ENCODE measurements at places on chromosomes 13 and 19.
A peak's percentile ranks its signal among the peaks of the same experiment; 100 is the strongest.

- peak; percentile 33 for DNase-seq
Measured at GRCh38 chr13:39105110-39105509, 66.9 kb downstream of the NHLRC3 start.

DNA sequence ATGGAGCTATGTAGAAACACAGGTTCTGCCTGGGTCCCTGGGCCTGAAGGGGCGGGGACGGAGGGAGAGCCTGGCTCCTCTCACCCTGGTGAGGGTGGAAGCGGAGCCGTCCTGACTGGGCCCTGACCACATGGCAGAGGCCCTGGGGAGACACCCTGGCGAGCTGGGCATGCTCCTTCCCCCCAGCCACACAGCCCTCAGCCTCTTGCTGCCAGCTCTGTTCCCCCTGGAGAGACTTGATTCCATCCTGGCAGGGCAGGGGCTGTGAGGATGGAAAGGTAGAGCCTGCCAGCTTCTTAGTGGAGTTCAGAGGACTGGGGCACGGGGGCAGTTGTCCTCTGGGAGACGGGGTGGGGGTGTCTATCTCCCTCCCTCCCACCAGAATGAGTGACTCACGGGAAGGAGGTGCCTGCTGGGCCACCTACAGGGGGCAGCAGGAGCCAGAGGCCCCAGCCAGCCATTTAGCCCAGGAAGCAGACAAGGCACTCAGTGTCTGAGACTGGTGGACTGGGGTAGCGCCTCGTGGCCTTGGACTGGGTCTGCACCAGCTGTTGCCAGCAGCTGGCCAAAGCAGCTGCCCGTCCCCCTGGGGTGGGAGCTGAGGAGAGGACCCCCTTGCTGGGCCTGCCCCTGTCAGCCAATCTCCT, 22.8 kb upstream of the RNF17 start:
- DNase-seq: no peak

GRCh38 chr13:111460548-111461444, 140.4 kb downstream of the TEX29 start:
- DNase-seq: peak; percentile 67

DNA sequence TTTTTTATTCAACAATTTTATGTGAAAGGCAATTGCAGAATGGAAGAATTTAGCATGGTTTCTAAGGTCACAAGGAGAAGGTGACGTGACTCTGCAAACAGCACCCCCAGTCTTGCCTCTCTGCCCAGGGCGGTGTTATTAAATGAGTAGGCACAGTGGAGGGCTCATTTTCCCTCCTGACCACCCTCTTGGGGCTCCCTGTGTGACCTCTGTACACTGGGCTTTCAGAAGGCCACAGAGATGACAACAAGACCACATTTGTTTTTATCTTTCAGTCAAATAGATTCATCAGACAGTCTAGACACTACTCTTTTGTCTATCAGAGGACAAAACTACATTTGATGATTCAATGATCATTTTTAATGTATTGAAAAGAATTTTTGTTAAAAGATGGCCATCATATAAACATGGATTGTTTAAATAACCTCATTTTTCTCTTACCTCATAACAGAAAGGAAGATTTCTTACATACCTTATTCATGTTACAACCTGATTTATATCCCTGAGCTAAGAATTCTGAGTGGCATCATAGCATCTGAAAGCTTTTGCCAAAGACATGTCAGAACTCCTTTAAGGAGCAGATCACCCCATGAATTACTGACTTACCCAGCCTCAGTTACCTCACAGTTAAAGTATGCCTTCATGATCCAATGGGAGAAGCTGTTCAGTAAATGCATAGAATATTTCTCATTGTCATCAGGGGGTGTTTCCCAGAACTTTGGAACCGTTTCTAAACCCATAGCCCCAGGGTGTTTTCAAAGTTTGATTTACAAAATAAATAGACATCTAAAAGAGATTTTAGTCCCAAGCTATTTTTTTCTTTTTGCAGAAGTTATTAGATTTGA, 184.0 kb upstream of the RFC3 start:
- peak; percentile 48 for DNase-seq

- no peak for DNase-seq
Measured at GRCh38 chr13:76654263-76654662, 231.9 kb downstream of the KCTD12 start.

DNA sequence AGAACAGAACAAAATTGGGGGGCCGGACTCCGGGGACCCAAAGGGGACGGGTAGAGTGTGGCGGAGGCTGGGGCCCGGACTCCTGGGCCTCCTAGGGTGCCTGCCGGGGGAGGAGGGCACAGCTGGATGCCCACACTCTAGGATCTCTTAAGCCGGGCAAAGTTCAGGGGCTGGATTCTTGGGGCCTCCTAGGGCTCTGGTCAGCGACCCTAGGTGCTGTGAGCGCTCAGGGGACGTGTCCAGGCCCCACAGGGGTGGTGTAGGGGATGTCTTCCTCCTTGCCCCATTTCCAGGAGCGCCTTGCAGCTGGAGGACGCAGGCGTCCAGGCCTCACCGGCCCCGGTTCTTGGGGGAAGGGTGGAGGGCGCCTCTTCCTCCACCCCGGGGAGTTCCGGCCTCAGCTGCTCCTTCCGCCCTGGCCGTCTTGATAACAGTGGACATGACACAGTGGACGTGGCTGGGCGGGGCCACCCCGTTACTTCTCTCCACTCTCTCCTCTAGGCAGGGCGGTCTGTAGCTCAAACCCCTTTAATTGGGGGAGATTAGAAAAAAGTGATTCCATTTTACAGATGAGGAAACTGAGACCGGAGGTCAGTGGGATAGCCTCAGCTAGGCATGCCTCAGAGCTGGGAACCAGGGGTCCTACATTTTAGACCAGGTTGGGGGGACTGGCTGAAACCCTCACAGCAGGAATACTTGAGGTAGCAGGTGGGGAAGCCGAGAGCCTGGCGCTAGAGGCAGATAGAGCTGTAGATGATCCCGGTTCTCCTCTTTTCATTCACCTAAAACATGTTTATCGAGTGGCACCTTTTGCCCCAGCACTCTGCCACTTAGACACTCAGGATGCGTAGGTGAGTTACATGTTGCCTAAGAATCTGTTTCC, 705 bp downstream of the STXBP2 start:
- DNase-seq: peak; percentile 33

DNA sequence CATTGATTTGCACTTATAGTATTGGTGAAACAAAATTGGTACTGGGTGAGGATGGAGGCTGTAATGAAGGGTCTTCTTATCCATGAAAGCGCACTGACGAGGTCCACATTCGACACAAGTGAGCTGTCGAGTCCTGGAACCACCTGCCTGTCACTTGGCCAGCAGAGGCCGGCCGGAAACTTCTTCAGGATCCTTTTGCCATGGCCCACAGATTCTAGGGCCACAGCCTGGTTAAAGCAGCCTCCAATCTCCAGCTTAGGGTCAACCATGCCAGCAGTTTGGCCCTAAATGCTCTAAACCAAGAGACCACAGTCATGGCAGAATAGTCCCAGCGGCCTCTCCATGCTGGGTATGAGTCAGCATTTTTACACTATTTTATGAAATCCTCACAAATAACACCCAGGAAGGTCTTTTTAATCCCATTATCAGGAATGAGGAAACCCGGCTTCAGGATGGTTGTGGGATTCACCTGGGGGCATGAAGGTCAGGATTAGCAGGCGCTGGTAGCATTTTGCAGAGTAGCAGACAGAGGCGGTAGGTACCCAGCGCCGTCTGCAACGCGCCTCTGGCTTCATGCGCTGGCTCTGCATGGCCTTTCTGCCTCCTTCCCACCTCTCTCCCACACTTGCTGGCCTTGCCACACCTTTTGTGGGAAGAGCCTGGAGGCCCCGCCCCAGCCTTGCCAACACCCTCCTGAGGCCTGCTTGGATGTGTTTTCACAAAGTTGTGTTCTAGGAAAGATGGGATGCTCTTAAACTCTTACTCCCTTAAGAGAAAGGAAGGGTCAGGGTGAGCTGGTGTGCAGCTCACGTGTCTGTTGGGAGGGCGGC, 15.2 kb downstream of the GAS6 start:
- DNase-seq: no peak

GRCh38 chr13:40287428-40287827, 379.0 kb downstream of the FOXO1 start:
- no peak for DNase-seq

DNA sequence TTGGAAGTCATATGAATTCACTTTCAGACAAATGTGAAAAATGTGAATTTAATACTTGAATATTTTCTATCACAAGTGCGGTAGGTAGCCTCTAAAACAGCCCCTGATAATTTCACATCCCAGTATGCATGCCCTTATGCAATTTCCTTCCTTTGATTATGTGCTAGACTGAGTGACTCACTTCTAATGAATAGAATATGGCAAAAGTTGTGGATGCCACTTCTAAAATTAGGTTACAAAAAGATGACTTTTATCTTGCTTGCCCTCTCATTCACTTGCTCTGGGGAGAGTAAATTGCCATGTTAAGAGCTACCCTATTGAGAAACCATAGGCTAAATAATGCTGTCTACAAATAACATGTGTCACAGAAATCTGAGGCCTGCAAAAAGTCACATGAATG, 402.5 kb upstream of the PCDH9 start:
- DNase-seq: peak; percentile 5

DNA sequence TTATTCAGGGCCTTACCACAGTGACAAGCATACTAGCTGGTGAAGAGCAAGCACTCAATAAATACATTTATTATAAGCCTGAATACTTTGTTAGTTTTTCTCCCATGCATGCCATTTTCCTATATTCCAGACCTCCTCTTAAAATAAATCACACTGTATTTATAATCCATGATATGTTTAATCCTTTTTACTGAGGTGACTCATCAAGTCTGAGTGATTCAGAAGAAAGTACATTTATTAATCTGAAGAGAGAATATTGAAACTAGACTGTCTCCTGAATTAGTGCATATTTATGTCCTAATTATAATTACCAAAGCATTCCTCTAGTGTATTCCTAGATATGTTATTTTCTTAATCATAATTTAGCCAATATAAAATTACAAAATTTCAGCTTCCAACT, 323.3 kb downstream of the NALCN start:
- no peak for DNase-seq

DNA sequence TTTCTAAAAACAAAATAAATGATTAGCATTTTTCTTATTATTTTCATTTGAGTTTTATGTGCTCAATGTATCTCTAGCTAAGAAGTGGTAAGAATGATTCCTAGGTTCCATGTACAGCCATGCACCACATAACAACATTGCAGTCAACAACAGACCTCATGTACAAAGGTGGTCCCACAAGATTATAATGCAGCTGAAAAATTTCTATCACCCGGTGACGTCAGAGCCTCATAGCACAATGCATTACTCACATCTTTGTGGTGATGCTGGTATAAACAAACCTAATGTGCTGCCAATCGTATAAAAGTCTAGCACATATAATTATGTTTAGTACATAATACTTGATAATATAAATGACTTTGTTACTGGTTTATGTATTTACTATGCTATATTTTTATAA, 120.5 kb downstream of the SLC7A1 start:
- peak; percentile 79 for DNase-seq

DNA sequence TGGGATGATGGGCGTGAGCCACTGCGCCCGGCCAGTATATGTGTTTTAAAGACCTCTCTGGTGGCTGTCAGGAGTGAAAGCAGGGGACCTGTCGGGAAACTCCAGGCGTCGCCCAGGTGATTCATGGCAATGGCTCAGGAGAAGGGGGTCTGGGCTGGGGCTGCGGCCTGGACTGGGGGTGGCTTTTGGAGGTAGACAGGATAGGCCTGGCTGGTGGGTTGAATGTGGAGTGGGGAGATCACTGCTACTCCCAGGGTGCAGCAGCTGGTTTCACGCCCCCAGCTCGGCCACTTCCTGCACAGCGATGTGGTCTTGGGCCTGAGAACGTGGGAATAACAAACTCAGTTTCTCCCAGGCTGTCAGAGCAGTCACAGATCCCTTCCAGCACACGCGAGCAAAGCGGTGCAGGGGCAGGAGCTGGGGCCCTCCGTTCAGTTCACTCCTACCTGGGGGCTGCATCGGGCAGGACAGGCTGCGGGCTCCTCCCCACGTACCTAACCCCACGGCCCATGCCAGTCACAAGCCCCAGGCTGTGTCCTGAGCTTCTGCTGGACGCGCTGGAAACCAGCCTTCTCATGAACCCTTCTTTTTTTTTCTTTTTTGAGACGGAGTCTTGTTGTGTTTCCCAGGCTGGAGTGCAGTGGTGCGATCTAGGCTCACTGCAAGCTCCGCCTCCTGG, 18.9 kb downstream of the KDM4B start:
- DNase-seq: peak; percentile 38

DNA sequence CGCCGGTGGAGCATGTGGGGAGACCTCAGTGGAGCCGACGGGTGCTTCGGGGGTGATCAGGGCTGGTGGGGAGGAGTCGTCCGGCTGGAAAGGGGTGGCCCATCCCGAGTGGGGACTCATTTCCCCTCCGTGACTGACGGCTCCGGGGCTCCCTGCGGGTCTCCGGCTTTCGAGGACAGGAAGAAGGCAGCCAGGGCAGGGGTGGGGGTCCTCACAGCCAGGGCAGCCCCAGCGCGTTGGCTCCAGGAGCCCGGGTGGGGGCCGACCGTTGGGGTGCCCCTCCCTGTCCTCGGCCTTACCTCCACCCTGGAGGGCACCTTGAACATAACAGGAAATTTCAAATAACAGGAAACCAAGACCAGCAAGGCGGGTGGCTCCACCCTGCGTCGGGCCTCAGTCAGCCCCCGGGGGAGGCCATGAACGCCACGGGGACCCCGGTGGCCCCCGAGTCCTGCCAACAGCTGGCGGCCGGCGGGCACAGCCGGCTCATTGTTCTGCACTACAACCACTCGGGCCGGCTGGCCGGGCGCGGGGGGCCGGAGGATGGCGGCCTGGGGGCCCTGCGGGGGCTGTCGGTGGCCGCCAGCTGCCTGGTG, at the start of gene S1PR4:
S1PR4 (plus strand) TSS at position 393 of the 596 bp plus-strand sequence; CDS start at position 417, 24 bp downstream.
- DNase-seq: no peak

DNA sequence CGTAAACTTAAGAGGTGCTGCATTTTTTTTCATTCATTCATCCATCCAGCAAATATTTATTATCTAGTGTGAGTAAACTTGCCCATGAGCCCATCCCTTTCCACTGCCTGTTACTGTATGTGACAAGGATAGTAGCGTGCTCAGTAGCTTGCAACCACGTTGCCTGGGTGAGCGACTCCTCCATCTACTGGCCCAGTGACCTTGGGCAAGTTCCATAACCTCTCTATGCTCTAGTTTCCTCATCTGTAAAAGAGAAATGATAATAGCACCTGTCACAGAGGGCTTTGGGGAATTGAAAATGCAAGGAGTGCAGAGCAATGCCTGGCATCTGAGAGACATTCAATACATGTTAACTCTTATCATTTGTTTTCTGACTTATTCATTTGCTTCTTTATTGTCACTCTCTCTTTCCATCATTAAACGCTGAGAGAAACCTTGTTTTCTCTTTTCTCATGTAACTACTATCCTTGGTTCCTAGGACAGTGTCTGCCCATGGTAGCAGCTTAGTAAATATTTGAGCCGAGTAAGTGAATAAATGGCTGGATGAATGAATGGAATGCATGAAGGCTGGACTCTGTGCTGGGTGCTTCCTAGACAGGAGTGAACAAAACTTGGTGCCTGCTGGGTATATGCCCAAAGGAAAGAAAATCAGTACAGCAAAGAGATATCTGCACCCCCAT, 19.9 kb downstream of the LRCH1 start:
- DNase-seq: no peak

DNA sequence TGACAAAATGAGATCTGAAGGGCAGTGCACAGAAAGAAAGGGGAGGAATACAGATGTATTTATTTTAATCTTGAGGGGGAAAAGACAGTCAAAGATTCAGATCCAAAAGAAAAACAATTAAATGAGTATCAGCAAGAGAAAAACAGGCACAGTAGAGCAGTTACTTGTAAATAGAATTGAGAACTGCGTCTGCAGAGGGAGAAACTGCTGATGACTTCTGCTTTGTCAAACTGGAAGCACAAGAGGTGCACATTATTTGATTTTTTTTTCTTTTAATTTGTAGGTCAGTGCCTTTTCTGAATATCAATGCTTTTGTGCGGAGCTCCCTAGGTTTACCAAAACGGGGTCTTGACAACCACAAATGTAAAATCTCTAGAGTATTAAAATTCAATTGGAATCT, 37.3 kb downstream of the EFNB2 start:
- no peak for DNase-seq

Data from cardiac fibroblast (primary cell).